ENCODE measurements at places on chromosomes 3 and 15. TPM values are rescaled to one million over a fixed set of nuclear protein-coding genes. Genes with fewer than 3 reads are reported as not detected.

LRCH3 gene
- total RNA-seq: 47.3 TPM

FETUB gene
- not detected for total RNA-seq

ARGFX gene
- not detected for total RNA-seq

REC114 gene
- total RNA-seq: not detected

CFAP161 gene
- total RNA-seq: not detected

CSPG5 gene
- total RNA-seq: not detected

ZDHHC23 gene
- 26.3 TPM for total RNA-seq

GRCh38 chr3:56806407-56806806 is 4.7 kb upstream of the ARHGEF3 start:
- no peak for DNase-seq

DNA sequence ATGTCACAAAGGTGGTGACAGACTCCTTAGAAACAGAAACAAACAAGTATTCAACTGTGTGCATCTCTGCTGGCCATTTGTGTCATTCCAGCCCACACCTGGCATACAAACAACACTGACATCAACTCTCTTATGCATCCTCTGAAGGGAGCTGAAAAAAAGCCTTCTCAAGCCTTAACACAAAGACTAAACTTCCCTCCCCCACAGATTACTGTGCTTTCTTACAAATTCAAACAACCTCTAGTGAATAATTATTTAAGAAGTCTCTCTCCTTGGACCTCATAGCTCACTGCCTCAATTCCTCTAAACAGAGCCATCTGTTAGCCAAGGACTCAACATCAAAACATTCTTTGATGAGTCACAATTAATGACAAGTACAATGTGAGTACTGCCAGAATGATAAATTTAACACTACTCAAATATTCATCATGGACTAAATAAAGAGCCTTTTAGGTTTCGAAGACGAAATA is 132.1 kb downstream of the WDR76 start:
- DNase-seq: peak; percentile 13

DNA sequence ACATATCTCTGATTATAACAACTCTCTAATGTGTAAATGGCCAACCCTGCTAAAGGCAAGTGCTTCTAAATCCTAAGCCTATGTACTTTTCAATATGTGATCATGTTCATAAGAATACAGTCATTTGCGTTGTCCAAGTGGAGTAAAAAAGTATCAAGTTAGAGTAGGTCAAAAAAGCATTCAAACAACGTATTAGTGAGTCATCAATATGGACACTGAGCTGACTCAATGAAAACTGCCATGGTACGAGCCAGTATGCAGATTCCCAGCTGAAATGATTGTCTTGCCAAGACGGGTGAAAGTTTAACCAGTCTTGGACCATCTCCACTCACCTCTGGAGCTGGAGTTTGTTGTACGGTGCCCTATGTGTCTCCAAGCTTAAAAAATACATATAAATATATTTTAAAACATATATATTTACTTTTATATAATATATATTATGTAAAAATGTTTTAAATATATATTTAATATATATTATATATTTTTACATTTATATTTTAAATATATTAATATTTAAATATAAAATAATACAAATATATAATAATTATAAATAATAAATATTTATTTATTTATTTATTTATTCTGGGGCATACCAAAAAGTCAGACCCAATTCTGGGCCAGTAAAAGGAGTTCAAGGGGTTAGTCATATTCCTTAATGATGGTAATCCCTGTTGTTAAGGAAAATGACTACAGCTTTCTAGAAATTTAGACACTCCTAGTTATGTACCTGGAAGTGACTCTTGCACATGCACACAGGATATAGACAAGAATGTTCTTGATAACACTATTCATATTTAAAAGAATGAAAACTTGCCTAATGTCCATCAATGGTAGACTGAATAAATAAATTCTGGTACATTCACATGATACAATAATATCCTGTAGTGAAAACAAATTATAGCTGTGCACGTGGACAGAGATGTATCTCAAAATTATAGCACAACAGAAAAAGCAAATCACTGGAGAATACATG is 27.2 kb downstream of the PLSCR4 start:
- DNase-seq: no peak

DNA sequence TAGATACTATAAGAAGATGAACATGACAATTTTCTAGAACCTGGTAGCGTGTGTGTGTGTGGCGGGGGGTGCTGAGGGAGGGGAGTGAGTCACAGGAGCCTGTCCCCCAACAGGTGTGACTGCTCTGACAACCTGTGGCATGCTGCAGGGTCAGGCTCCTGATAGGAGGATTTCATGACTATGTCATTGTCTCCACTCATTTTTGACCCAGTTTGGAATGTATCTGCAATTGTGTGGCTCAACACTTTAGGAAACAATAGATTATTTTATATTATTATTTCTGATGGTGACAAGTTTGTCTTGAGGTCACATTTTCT is 9.3 kb upstream of the VILL start:
- no peak for DNase-seq

DNA sequence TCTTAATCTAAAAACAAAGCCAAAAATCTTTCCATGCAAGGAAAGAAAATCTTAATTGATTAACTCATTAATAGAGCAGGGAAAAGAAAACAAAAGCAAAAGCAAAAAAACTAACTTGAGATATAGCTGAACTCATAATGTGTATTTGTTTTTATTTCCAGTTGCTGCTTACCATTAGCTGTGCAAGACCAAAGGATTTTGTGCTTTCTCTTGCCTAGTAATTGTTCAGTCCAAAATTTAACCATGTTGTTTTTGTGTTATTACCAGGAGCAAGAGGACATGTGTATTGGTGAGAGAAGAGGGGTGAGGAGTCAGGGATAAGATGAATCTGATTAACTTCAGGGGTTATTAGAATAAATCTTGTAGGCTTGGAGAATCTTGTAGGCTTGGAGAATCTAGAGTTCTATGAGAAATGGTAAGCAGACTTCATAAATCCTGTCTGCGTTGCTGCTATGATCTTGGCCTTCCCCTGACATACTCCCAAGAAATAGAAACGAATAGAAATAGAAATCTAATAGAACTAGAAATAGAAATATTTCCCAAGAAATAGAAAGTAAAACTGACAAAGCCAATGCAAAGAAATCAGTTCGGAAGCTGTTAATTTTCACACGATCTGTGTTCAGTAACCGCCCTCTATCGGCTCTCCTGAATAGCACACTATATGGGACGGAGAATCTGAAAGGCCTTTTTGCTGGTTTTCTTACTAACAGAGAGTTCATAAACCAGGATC is 72.6 kb upstream of the TNFSF10 start:
- DNase-seq: peak; percentile 38

GRCh38 chr3:4396542-4396941 is 70.5 kb downstream of the SUMF1 start:
- no peak for DNase-seq

DNA sequence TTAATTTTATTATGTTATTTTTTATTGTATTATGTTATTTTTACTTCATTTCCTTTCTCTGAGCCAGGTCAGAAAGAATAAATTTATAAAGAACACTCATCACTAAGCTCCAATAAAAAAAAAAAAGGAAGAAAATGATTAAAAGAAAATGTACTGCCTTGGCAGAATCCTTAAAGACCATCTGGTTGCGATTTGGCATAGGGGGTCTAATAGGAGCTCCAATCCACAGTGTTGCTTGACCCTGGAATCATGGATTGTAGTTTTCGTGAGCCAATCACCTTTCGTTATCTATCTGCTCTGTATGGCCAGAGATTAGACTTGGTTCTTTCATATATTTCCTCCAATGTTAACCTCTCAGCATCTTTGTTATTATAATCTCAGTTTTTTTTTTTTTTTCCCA is 421.8 kb upstream of the MCTP2 start:
- no peak for DNase-seq

DNA sequence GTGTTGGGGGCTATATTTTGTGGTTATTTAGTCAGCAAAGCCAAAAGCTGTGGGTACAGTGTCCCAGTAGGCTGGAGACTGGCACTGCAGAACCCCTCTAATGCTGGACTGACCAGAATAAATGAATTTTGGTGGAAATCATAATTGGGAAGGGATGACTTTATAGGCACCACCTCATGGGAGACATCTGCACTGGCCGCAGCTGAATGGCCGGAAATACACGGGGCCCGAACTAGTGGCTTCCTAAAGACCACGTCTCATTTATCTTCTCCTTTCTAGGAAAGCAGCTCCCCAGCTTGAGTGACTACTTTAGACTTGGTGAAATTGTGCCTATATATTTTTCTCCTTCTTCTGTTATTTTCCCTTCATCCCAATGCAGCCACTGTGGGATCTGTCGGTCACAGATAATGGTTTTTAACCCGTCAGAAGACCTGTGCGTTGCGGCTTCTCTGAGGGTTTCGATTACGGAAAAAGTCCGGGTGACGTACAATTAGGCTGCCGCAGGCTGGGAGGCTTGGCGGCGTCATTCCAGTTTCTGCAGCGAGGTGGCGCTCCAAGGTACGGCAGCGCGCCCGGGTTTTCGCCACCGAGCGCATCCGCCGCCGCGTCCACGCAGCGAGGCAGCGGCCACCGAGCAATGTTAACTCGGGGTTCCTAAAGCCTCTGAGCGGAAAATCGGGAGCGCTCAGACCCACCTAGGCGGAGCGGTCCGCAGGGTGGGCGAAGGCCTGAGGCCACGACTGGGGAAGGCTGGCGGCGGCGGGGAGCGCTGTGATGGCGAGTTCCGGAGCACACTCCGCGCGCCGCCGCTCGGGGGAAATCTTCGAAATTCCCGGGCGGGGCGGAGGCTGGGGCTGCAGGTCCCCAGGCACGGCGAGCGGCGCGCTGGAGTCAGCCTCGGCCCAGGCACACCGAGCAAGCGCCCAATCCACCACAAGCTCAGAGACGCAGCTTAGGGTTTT is 26.3 kb downstream of the NR2F2 start:
- DNase-seq: peak; percentile 90

DNA sequence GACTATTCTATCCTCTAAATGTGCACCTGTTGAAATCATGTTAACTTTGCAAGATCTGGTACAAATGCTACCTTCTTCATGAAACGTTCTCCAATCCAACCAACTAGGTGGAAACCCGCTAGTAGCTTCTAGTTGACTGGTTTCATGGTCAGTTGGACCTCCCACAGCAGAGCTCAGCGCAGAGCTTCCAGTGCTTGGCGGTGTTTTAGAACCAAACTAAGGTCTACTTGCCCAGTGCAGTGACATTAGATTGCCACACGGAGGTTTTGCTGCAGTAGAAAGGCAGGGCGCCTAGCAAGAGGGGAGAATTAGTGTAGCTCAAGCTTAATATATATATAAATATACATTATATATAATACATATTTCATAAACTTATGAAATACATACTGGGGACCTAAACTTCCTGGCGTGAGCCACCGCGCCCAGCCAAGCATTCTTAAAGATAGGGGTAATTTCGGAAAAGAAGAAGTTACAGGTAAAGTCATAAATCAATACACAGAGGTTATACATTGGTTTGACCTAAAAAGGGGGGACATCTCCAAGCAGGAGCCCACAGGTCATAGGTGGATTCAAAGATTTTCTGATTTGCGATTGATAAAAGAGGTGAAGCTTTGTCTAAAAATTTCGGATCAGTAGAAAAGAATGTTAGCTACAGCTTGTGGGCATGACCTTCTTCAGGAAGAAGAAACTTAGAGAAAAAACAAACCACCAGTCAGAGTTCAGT is 2.1 kb upstream of the OXSR1 start:
- no peak for DNase-seq

DNA sequence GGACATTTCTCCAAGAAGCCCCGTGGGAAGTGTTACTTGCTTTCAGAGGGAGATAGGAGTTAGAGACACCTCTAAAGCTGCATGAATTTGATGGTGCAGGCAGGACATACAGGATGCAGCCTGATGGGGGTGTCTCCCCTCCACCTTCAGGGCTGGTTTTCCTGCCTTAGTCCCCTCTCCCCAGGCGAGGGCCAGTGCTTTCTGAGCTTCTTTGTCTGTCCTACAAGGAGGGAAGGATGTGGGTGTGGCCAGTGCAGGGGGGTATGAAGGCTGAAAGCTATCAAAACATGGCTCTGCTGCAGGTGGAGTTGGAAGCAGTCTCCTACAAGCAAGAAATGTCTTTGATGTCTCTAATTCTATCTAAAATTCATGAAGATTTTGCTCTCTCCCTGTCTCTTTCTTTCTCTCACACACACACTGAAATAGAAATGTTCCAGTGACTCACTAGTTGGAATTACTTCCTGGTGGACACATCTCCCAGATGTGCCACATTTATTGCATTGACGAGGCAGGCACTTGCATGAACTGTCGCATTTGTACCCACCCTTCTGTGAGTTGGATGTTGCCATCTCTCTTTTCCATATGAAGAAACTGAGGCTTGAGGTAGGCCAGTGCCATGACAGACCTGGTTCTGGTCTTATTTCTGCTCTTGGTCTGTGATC is 13.9 kb upstream of the PODXL2 start:
- no peak for DNase-seq

- no peak for DNase-seq
Observed at GRCh38 chr15:31328428-31328968, 1.9 kb downstream of the KLF13 start.

GRCh38 chr3:839981-840380 is 252.8 kb upstream of the CNTN6 start:
- no peak for DNase-seq

GRCh38 chr15:51580385-51580784 is 42.2 kb downstream of the DMXL2 start:
- DNase-seq: no peak

DNA sequence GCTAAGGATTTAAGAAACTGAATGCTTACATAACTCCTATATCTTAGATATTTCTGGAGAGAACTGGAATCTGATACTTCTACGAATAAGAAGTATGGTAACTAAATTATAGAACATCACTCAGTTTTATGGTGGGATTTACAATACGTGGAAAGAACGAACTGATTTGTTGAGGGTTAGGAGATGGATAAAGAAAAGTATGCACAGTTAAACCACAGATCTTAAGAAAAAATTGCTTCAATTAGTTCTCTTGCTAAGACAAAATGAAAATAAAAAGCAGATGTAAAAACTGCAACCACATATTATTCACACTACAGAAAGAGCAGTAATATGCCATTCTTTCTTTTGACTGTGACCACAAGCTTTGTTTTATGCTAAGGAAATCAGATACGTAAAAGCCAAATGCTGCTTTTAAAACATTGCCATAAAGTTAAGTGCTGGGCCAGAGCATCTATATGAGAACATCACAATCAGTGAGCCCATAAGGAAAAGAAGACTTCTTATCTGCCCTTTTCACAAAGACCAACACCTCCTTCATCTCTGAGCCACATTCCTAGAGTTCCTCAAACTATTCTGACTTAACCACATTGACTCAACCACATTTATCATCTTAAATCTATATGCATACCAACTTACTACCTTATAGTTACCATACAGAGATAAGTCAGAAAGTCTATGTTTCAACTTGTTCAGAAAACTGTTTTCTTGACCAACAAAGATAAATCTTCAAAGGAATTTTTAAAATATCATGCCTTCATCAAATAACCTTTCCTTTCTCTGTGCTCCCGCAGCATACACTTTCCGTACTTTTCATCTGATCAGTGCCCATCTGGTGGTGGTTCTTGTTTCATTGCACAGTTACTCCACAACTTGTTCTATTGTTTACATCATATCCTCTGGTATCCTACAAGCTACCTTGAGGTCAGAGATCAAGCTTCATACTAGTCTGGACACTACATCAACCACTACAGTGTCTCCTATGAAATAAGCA is 61.7 kb downstream of the FSIP1 start:
- no peak for DNase-seq

- DNase-seq: no peak
Observed at GRCh38 chr3:124648551-124648950, 81.7 kb upstream of the UMPS start.

Data from stomach (tissue), 19 donors.